ENCODE measurements at places on chromosomes 7 and 10. TPM values are rescaled to one million over a fixed set of nuclear protein-coding genes. Genes with fewer than 3 reads are reported as not detected.
A peak's percentile ranks its signal among the peaks of the same experiment; 100 is the strongest.

DNA sequence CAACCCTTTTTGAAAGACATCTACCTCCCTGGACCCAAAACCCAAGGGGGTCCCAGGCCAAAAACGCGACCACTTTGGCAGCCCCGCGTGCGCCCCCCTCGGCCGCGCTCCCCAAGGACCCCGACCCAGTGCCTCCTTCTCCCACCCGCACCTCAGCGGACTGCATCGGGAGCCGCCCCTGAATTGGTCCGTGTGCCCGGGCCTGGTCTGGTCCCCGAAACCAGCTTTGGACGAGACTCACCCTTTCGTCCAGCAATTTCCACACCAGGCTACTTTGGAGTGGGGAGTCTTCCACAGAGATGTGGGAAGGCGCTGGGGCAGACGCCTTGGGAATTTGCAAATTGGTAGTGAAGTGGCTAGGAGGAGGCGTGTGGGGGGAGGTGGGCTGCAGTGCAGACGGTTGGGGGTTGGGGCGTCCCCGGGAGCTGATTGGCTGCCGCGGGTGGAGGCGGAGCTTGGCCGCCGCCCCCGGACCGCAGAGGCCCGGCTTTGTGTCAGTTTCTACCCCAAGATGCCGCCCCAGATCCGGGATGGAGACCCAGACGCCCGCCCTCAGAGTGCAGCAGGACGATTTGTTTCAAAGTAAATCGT lies 16.9 kb downstream of the TCAF1 start:
- DNase-seq = peak; percentile 79

GRCh38 chr10:111083222-111084095 lies 6.6 kb downstream of the ADRA2A start:
- DNase-seq = no peak

DNA sequence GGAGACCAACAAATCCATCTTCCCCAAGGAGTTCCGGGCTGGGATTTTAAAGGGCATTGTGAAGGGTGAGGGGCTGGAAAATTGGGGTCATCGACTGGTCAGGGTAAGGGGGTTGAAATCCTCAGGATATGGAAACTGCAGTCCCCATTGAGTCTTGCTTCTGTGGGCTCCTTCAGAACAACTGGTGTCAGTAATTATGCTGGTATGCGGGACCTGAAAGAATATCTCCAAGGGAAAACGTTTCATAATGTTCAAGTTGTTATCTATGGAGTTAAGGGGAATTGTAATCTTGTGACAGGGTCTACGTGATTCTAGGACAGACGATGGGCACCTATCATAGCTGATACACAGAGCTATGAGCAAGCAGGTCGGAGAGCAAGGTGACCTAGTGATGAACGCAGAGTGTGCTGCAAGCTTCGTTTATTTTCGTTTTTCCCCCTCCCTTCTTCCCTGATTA lies 494 bp upstream of the RHBDD2 start:
- DNase-seq = no peak

MDFIC gene
- total RNA-seq = 58.1 TPM

SOSTDC1 gene
- total RNA-seq = 8.7 TPM

- DNase-seq = no peak
Measured at GRCh38 chr7:31763548-31763947, 76.5 kb downstream of the PPP1R17 start.

ACBD7 gene
- not detected for total RNA-seq

MRPS17 gene
- total RNA-seq = 9.7 TPM

SLC39A12 gene
- total RNA-seq = not detected

- no peak for DNase-seq
Measured at GRCh38 chr7:131517218-131517923, 39.1 kb downstream of the PODXL start.

- DNase-seq = no peak
Measured at GRCh38 chr10:34480345-34480744, 334.8 kb downstream of the PARD3 start.

GPER1 gene
- 4.6 TPM for total RNA-seq

GRCh38 chr7:26073041-26073440 lies 79.0 kb upstream of the NFE2L3 start:
- DNase-seq = no peak

GRCh38 chr10:24938076-24938475 lies 14.3 kb downstream of the PRTFDC1 start:
- no peak for DNase-seq

Data from sigmoid colon (tissue), 7 donors.